Activated T-helper 1 cell treated with anti-CD3 and anti-CD28 coated beads, Interleukin-12 subunit alpha, Interleukin-12 subunit beta, Interleukin-2, Interleukin-4 antibody, amounts not matched to agents 30 ng/mL and 10 ng/mL and 1 ng/mL, durations not matched to agents 14 hours and 24 hours and 36 hours (primary cell): ENCODE measurements at places on chromosomes 4 and X.
A peak's percentile ranks its signal among the peaks of the same experiment; 100 is the strongest.

GRCh38 chr4:71570492-71570891 lies 213.4 kb downstream of the GC start:
- H3K36me3 ChIP-seq = no peaks in the 10 kb centered on the region
- no peak overlapping the region for H3K4me3 ChIP-seq
- no peak for DNase-seq
- no peaks in the 10 kb centered on the region for H3K27me3 ChIP-seq
- no peak overlapping the region for H3K27ac ChIP-seq

- H3K36me3 ChIP-seq = peaks cover 16% of the 10 kb centered on the region
- no peak overlapping the region for H3K4me3 ChIP-seq
- H3K27ac ChIP-seq = no peak overlapping the region
- no peak for DNase-seq
Observed at GRCh38 chrX:21963269-21963668, 22.8 kb downstream of the SMS start.

DNA sequence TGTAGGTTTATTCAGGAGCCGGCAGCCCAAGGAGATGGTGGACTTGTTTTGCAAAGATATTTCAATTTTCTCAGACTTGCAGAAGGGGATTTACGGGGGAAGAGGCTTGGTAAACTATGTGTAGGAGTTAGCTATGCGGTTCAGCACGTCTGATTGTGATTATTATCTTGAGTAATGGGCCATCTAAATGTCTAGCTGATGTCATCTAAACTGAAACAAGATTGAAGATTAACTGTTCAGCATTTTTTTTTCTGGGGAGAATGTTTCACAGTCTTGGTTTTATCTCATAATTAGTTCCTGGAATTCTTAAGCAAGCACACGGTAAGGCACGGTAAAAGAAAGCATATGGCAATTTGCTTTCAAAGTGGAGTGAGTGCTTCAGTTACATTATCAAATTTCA lies 207.3 kb upstream of the CXorf51B start:
- no peak overlapping the region for H3K27ac ChIP-seq
- no peaks in the 10 kb centered on the region for H3K36me3 ChIP-seq
- no peak for DNase-seq
- no peak overlapping the region for H3K4me3 ChIP-seq
- H3K27me3 ChIP-seq = no peaks in the 10 kb centered on the region
- no peaks in the 10 kb centered on the region for H3K4me1 ChIP-seq

DNA sequence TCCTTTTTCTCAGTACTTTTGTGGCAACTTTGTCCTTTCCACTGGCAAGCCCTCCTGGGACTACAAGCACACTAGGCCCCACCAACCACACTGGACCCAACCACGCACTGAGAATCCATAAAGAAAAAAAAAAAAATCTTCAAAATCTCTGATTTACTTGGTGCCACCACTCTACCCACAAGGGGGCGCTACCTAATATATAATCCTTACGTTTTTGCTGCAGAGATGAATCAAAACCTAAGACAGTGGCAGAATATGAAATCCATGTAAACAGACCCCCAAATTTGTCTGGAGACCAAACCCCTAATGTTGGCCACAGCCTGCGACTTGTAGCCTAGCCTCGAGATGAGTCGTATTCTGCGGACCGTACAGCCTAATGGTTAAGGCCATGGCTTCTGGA lies 63.5 kb upstream of the ARHGAP36 start:
- no peak overlapping the region for H3K4me3 ChIP-seq
- DNase-seq = no peak
- H3K4me1 ChIP-seq = no peaks in the 10 kb centered on the region
- H3K36me3 ChIP-seq = no peaks in the 10 kb centered on the region
- H3K27me3 ChIP-seq = no peaks in the 10 kb centered on the region

- H3K4me1 ChIP-seq = no peaks in the 10 kb centered on the region
- no peak overlapping the region for H3K4me3 ChIP-seq
- no peaks in the 10 kb centered on the region for H3K27me3 ChIP-seq
- H3K27ac ChIP-seq = no peak overlapping the region
- DNase-seq = no peak
Observed at GRCh38 chr4:189660722-189661360, 279.8 kb upstream of the FRG1 start.

GRCh38 chr4:22884157-22884556 lies 191.4 kb downstream of the GBA3 start:
- H3K36me3 ChIP-seq = no peaks in the 10 kb centered on the region
- DNase-seq = no peak
- no peak overlapping the region for H3K27ac ChIP-seq
- H3K27me3 ChIP-seq = no peaks in the 10 kb centered on the region
- no peaks in the 10 kb centered on the region for H3K4me1 ChIP-seq

- H3K4me1 ChIP-seq = no peaks in the 10 kb centered on the region
- no peak overlapping the region for H3K27ac ChIP-seq
- H3K36me3 ChIP-seq = no peaks in the 10 kb centered on the region
- no peak overlapping the region for H3K4me3 ChIP-seq
Observed at GRCh38 chrX:48083706-48084105, 12.3 kb upstream of the ZNF630 start.

DNA sequence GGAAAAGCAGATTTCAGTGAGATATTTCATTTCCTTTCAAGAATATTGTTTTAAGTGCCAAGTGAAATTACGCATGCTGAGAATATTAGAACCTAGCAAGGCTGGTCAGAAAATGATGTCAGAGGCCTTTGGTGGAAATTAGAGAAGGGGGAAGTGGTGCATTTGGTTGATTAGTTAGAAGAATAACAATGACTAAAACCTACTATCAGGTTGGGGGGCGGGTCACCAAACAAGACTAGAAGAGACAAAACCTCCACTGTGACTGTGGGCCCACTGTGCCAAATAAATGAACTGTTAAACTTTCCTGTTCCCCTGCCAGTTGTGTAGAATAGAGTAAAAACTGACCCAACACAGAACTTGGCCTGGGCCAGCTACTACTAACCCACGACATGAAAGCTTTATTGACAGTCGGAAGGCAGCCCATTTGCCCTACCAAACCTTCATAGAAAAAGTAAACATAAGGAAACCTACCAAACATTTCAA lies 2.9 kb downstream of the RAPGEF2 start:
- peaks cover 6% of the 10 kb centered on the region for H3K27me3 ChIP-seq
- H3K36me3 ChIP-seq = peaks cover 9% of the 10 kb centered on the region
- peak overlapping the region; percentile 42 for H3K27ac ChIP-seq
- peak overlapping the region; percentile 98 for H3K4me3 ChIP-seq

DNA sequence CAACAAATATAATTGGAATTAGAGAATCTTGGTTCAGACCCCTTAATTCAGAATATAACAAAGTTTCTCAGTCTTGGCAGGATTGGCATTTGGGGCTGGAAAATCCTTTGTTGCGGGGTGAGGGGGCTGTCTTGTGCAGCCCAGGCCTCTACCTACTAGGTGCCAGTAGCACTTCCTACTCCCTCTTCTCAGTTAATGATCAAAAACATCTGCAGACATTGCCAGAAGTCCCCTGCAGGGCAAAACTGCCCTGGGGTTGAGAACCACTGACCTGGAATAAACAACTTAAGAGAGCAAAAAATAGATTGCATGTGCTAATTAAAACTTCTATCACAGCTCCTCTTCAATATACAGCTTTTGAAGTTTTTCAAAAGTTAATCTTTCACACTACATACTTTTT lies 36.7 kb upstream of the CXorf38 start:
- no peak overlapping the region for H3K27ac ChIP-seq
- no peaks in the 10 kb centered on the region for H3K27me3 ChIP-seq
- peaks cover 17% of the 10 kb centered on the region for H3K36me3 ChIP-seq
- H3K4me3 ChIP-seq = no peak overlapping the region

DNA sequence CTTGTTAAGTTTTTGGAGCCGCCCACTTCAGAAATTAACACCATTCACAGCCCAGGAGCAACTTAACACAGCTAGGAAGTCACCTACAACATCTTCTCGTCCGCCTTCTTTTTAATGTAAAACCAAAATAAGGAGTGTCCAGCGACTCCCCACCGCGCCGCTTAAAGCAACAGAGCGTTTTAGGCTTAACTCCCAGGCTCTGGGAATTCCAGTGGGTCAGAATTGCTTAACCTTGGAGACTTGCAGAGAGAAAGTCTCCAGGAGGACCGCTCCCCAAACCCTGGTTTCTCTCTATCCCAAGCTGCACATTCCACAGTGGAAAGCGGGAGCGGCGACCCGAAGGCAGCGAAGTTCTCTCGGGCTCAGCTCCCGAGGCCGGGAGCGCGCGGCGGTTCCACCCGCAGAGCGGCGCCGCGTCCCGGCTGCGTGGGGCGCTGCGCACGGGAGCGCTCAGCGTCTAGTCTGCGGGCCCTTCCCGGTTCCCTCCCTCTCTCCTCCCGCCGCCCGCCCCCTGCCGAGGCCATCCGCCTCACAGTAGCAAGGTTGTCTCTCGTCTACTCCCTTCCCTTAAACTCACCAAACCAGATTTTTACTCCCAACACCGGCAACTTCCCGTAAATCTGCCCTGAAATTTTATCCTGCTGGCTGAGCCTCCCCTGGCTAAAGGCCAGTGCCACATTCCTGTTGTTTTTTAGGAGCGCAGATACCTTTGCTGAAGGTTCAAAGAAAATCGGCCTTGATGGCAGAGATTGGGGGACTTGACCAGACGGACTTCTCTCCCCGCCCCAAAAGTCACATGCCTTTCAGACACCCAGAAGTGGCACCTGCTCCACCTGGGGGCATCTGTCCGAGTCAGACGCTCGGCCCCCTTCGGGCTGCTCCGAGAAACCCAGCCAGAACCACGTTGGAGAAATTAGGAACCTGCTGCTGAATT lies at the start of gene RBM47:
TSS of gene RBM47 (minus strand) at position 464 of the 934 bp plus-strand sequence. CDS start 190,971 bp downstream, outside the sequence.
- peaks cover 6% of the 10 kb centered on the region for H3K36me3 ChIP-seq
- H3K4me1 ChIP-seq = peaks cover 41% of the 10 kb centered on the region
- peak within 1 kb of the TSS; percentile 92 for H3K4me3 ChIP-seq

DNA sequence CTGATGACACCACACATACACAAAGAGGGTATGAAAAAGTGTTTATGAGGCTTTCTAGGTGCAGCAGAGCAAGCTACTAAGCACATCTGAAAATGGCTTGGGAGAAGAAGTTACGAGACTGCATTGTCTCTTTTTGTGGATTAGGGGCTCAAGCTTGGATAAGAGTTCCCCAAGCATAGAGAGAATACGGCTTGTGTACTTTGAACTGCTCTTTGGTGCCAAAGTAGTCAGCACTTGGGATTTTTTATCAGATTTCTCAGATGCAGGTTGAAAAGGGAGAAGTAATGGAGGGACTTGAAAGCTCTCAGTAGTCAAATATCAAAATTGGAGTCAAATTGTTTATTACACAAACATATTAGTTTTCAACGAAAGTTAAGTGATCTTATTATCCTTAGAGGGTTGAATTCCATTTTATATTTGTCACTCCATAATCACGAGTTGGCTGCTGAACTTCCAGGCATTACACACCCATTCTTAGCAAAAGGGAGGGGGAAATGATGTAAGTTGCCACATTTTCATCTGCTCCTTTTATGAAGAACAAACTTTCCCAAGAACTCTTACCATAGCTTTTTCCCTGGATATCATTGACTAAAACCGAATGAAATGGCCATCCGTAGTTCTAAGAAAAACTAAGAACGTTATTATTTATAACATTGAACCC lies 1904.9 kb downstream of the PCDH7 start:
- H3K36me3 ChIP-seq = no peaks in the 10 kb centered on the region
- H3K4me1 ChIP-seq = no peaks in the 10 kb centered on the region
- no peaks in the 10 kb centered on the region for H3K27me3 ChIP-seq
- H3K27ac ChIP-seq = no peak overlapping the region
- no peak for DNase-seq

- H3K27ac ChIP-seq = peak overlapping the region; percentile 54
- no peak for DNase-seq
- H3K27me3 ChIP-seq = no peaks in the 10 kb centered on the region
- H3K36me3 ChIP-seq = peaks cover 22% of the 10 kb centered on the region
- peaks cover 20% of the 10 kb centered on the region for H3K4me1 ChIP-seq
Observed at GRCh38 chr4:152807294-152807829, 27.6 kb downstream of the ARFIP1 start.

- H3K36me3 ChIP-seq = no peaks in the 10 kb centered on the region
- H3K27ac ChIP-seq = no peak overlapping the region
- no peak overlapping the region for H3K4me3 ChIP-seq
- no peaks in the 10 kb centered on the region for H3K4me1 ChIP-seq
Observed at GRCh38 chr4:185672151-185672550, 136.8 kb upstream of the PDLIM3 start.

GRCh38 chr4:142883040-142883832 lies 37.1 kb upstream of the INPP4B start:
- no peak for DNase-seq
- H3K36me3 ChIP-seq = no peaks in the 10 kb centered on the region
- peaks cover 9% of the 10 kb centered on the region for H3K27me3 ChIP-seq
- H3K27ac ChIP-seq = no peak overlapping the region
- no peak overlapping the region for H3K4me3 ChIP-seq

GRCh38 chr4:83028976-83029375 lies 6.0 kb upstream of the COPS4 start:
- no peaks in the 10 kb centered on the region for H3K36me3 ChIP-seq
- no peaks in the 10 kb centered on the region for H3K4me1 ChIP-seq
- H3K27ac ChIP-seq = no peak overlapping the region
- H3K27me3 ChIP-seq = peaks cover 10% of the 10 kb centered on the region
- no peak overlapping the region for H3K4me3 ChIP-seq

DNA sequence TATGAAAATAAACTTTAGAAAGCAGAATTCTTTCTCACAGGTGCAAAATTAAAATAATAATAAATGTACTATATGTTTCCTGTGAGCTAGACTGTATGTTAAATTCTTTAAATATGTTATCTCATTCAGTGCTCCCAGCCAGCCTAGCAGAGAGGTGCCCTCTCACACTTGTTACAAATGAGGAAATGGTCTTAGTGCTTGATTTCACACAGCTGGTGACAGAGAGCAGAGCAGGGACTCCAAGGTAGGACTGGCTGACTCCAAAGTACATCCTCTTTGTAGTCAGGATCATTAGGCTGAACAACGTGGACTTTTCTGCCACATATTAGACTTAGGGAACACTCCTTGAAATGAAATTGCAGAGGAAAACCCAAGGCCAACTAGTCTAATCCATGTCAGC lies 72.0 kb upstream of the HHIP start:
- no peak overlapping the region for H3K4me3 ChIP-seq
- no peak overlapping the region for H3K27ac ChIP-seq
- H3K4me1 ChIP-seq = no peaks in the 10 kb centered on the region

DNA sequence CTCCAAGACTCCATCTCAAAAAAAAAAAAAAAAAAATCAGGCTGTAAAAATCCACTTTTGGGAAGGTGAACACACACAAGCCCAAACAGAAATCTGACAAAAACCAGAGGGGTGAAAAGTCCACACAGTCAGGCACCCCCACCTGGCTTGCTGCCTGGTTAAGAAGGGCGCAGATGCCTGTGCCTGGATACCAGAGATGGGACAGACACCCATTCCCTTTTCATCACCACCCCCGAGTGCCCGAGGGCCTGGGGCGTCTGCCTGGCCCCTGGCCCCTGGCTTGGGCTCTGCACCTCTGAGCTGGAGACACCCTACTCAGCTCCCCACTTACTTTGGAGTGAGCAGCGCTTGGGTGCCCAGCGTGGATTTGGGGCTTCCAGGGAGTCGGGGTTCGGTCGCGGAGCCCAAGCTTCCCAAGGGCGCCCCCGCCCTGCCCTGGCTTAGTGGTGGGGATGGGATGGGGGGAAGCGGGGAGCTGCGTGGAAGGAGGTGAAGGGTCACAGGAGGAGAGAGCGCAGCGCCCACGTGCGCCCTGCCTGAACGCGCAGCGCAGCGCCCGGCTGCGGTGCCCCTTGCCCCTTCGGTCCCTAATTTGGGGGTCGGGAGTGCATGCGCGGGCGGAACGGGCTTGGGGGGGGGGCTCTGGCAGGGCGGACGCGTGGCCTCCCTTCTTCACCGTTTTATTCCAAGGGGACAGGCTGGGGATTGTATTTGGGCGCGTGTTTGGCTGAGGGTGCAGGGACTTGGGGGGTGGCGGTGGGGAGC lies 11.3 kb downstream of the SHOX start:
- no peak overlapping the region for H3K4me3 ChIP-seq
- H3K4me1 ChIP-seq = no peaks in the 10 kb centered on the region
- peaks cover 38% of the 10 kb centered on the region for H3K27me3 ChIP-seq
- no peak overlapping the region for H3K27ac ChIP-seq
- H3K36me3 ChIP-seq = no peaks in the 10 kb centered on the region
